ENCODE measurements at places on chromosomes 7 and 10.
A peak's percentile ranks its signal among the peaks of the same experiment; 100 is the strongest.

DNA sequence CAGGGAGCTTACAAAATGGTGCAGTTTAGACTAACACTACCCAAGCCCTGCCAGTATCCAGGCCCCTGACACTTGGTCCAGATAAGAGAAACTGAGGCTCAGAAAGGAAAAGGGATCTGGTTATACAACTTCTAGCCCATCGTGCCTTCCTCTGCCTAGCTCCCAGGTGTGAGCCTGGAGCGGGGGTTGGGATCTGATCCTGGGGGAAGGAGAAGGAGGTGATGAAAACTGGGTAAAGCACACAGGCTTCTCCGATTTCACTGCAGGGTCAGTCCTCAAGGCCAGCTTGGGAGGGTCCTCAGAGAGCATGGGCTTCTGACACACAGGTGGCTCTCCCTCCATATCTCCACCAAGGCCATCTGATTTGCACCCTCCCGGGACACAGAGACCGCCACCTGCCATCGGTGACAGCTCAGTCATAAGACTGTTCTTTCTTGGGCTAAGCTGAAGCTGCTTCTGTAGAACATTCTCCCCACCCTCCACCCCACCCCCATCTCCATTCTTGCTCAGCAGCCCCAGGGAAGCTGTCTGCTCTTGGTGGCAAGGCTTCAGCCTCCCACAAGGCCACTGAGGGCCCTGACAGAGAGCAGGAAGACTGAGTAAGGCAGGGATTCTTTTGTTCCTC, 16.4 kb downstream of the SRRM3 start:
- DNase-seq = no peak

GRCh38 chr7:1709281-1709680, 39.2 kb downstream of the ELFN1 start:
- no peak for DNase-seq

GRCh38 chr7:25289518-25289917, 61.2 kb upstream of the NPVF start:
- DNase-seq = peak; percentile 40

DNA sequence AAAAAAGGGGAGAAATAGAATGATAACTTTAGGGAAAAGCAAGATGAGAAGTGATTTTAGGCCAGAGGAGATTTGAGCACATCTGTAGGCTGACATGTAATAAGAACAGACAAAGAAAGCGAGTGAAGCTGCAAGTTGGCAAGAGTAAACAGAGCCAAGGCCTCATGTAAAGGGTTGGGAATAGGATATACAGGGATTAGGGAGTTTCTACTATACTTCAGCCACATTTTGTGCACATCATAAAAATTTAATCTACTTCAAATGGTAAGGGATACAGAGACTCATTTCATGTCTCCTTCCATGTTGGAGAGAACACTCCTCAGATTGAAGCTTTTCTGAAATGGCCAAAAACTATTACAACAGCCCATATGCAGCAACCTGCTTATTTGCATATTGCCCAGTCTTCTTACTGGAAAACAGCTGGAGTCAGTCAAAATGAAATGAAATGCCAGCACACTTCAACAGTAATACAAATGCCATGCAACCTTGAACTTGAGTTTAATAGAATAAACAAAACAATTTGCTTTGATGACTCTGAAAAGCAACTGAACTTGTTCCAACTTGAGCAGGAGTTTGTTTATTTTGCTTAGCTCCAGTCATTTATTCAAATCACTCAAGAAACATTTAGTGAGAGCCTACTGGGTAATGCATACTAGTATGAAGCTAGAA, 49.9 kb downstream of the NRCAM start:
- no peak for DNase-seq

GRCh38 chr10:119500123-119500795, 42.3 kb downstream of the RGS10 start:
- no peak for DNase-seq

DNA sequence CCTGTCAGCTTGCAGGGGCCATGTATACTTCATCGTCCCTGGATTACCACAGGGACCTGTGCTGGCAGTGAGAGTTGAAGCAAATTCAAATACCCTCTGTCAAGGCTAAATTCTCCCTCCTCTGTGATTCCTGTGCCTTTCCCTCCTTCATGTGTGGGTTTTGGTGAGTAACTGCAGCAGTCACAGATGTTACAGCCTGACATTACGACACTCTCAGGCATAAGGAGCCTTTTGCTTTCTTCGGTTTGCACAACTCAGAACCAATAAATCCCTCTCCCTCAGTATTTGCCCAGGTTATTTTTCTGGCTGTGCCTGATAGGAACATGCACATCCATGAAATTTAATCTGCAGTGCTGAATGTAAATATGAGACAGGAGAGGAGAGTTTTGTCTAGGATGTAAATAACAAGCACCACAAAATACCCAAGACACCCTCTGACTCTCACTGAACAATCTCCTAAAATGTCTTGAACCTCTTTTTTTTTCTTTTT, 997.2 kb upstream of the GHITM start:
- no peak for DNase-seq

- DNase-seq = no peak
These were observed 74.9 kb downstream of the KAT6B start for GRCh38 chr10:74901301-74901700.

GRCh38 chr7:102129636-102130370, 156.9 kb upstream of the SH2B2 start:
- DNase-seq = peak; percentile 32

DNA sequence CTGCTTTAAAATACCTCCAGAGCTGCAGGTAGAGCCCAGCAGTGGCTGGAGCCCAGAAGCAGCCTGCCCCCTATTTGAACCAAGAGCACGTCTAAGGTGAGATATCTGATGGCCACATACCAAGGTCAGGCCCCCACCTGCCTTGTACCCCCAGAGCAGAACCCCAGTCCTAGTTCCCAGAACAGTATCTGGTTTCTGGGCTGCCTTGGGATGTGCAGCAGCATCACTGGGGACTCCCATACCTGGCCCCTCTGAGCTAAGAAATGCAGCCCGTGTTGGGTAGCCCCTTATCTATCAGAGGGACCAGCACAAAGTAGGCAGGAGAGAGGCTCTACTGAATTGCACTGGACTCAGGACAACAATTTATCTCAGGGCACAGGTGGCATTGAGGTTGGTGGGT, 8.9 kb downstream of the SFTPD start:
- no peak for DNase-seq

DNA sequence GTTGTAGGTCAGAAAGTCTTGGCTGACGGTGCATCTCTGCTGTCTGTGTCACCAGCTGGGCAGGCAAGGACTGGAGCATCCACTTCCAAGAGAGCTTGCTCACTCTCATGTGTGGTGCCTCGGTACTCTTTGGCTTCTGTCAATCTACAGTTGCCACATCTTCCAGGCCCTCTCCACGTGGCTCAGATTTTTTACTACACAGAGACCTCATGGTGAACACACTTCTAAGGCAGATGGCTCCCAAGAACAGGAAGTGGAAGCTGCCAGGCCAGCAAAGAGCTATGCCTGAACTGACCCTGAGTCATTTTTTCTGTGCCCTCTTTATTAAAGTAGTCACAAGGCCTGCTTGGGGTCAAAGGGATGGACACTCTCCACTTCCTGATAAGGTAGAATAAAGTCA, 351.5 kb upstream of the AUTS2 start:
- no peak for DNase-seq

- no peak for DNase-seq
These were observed 236.1 kb downstream of the RNLS start for GRCh38 chr10:88347022-88347421.

GRCh38 chr10:13555884-13556510, 27.2 kb upstream of the BEND7 start:
- peak; percentile 48 for DNase-seq

GRCh38 chr10:3527869-3528268, 257.1 kb downstream of the KLF6 start:
- no peak for DNase-seq

DNA sequence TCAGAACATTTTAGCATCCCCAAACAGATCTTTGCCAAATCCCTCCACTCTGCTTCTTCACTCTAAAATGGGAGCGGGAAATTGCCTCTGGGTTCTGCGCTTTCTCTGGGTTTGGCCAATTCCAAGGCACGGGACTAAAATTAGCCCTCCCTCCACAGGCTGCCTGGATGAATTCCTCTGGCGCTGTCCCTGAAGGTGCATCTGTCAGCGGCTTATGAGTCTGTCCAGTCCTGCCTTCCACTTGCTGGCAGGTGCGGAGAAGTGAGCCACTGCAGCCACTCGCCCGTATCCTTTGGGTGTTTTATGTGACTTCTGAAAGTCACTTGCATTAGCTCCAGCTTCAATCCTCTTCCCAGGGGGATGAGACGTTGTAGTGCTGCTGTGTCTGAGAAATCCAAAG, 121.6 kb downstream of the SH2D4B start:
- DNase-seq = no peak

DNA sequence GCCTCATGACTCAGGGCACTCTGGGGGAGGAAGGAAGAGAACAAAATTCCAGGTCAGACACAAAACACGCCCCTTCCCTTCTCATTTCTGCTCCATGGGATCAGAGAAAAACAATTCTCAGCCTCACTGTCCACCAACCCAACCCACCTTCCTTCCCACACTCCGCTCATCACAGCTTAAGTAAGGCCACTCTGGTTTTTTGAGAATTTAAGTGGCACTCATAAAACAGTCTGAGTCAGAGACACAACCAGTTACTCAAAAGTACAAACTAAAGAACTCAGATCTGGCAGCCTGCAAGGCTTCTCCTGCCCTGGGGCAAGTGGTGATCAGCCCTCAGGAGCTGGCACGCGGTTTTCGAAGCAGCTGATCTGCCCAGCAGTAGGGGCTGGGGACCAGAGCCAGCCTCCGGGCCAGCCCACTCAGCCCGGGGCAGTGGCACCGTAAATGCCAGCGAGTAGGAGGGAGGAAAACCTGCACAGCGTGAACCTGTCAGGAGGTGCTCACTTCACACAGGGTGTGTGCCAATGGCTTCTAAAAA, 39.1 kb upstream of the ABLIM1 start:
- no peak for DNase-seq

DNA sequence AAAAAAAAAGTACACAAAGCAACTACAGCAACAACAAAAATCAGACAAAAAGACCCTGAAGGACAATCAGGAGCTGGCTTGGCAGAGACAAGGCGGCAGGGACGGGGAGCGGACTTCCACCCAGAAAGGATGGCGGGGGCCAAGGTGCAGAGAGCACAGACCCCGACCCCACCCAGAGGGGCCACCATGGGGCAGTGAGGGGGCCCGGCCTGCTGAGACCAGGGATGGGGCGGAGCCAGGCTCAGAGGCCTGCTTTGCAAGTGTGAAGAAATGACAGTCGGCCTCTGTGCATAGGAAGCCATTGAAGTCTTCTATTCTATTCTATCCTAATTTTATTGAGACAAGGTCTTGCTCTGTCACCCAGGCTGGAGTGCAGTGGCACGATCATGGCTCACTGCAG, 82.0 kb downstream of the ELFN1 start:
- DNase-seq = no peak

DNA sequence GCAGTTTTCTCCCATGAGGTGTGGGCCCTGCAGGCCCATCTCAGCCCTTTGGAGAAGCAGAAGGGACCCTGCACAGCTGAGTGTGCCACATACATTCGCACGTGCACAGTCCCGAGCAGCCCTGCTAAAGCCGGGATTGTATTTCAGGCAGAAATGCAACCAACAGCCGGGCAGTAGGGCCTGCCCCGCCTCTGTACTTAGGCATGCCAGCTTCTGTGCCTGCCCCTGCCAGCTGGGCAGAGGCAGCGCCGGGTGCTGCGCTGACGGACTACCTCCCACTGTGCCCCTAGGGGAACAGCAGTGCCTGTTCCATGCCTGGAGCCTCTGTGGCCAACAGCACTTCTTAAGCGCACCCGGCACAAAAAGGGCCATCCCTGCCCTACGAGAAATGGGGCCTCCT, 170.3 kb downstream of the NEURL1 start:
- DNase-seq = peak; percentile 6

GRCh38 chr7:8637322-8637721, 203.9 kb downstream of the NXPH1 start:
- no peak for DNase-seq

GRCh38 chr10:68992636-68993440, 4.2 kb downstream of the KIFBP start:
- no peak for DNase-seq

- no peak for DNase-seq
These were observed 113.3 kb downstream of the EBF3 start for GRCh38 chr10:129850790-129851189.

DNA sequence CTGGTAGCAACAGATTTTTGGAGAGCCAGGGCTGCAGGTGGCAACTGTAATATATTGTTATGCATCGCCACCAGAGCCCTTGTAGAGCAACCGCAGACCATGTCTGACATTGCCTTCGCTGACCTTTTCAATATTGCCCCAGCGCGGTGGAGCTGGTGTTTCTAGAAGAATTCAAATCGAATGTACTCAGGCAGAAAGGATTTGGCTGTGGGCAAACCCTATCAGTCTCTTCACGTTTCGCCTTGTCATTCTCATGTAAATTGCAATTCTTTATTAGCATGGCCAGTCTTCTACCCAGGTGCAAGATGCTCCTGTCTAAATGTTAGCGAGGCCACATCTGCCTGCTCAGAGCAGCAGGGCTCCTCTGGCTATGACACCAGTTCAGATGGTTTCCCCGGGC, 490.2 kb upstream of the AUTS2 start:
- DNase-seq = no peak

- DNase-seq = no peak
These were observed 45.7 kb downstream of the SNX10 start for GRCh38 chr7:26337232-26337865.

- DNase-seq = no peak
These were observed 353.2 kb downstream of the GPAM start for GRCh38 chr10:111830359-111830758.

GRCh38 chr7:39384386-39384785, 181.8 kb upstream of the YAE1 start:
- DNase-seq = no peak
